ENCODE measurements at places on chromosomes 6 and 20.

- DNase-seq, result no peak
These were observed 325.3 kb downstream of the PRL start for GRCh38 chr6:21971541-21971940.

DNA sequence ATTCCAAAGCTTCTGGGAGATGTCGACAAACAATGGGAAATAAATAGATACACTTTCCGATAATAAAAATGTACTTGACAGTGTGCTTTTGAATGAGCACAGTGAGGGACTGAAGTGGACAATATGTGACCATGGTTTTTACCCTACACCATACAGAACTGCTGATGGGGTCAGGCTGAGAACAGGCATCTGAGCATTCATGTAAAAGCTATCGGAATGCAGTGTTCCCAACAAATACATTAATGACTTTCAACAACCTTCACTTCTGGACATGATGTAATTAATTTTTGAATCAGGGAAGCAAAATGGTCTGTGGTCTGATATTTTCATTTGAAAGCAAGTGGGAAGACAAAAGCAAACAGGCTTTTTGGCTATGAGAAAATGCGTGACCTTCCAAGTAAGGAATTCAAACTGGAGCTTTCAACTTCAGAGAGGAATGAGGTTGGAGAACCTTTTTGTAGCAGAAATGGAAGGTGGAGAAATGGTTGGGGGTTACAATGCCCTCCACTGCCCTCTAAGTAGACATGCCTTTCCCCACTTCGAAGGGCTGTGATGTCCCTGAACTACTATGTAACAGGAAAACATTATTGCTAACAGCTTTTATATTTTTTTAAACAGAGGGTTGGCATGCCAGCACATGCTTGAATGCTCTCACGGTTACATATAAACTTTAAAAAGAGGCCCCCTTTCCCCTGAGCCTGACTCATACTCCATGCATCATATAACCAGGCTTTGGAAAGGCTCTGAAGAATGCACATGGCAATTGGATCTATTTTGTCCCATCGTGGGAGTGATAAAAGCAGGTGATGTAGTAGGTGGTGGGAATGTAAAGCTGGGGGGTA is 203.5 kb upstream of the CITED2 start:
- DNase-seq, result no peak

GRCh38 chr6:32967151-32968091 is 973 bp upstream of the BRD2 start:
- DNase-seq, result no peak

- DNase-seq, result no peak
These were observed 167.9 kb upstream of the JARID2 start for GRCh38 chr6:15077961-15078360.

GRCh38 chr6:1317302-1317815 is 5.5 kb downstream of the FOXQ1 start:
- DNase-seq, result no peak

DNA sequence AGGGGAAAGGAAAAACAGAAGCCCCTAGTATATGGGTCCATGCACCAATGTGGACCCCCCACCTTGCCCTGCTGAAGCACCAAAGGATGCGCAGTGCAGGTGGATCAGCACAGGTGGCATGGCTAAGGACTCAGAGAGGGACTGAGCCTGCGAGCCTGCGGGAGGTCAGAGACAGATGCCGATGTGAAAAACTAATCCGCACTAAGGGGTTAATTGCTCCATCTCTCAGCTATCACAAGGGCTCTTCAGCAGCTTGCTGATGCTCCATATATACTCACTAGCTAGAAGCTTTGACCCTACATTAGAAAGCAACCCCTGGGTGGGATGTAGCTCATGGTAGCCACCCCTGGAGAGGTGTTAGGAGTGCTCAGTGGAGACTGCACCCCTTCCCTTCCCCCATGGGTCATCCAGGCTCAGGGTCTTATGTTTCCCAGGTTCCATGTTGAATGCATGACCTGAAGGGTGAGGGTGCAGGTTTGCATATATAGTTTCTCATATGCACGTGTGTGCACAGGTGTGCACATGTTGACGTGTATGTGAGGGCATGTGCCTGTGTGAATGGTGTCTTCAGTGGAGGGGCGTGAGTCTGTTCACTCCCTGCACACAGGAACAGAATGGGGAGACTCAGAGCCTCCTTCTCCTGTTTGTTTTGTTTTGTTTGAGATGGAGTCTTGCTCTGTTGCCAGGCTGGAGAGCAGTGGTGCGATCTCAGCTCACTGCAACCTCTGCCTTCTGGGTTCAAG is 13.4 kb upstream of the IP6K3 start:
- no peak for DNase-seq

DNA sequence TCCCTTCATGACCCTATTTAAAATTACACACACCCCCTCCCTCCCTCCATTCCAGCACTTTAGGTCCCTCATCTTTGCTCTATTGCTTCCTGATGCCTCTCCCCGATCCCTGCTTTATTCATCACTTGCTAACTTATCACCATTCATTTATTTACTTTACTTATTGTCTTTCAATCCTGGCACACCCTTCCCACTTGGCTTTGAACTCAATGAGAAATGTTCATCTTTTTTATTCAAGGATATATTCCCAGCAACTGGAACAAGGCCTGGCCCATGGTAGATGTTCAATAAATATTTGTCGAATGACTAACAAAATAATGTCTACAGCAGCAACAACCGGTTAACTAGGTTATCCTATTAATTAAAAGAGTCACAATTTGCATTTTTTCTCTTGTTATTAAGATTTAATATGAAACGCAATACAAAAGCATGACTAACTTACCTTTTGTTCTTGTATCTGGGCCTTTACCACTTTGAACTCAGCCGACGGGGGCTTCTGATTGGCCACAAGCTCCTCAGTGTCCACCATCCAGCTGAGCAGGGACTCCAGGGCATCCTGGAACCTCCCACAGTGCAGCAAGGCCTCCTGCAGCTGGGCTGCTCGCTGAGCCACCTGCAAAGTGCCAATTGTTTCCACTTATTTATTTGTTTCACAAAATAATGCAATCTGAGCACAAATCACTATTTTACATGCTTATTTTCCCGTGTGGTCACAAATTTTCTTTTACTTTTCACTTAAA is 107.8 kb downstream of the DST start:
- DNase-seq, result no peak
